ENCODE measurements at places on chromosomes 16 and 17. TPM values are rescaled to one million over a fixed set of nuclear protein-coding genes. Genes with fewer than 3 reads are reported as not detected.

Gene HBQ1
- total RNA-seq, result not detected

Gene RNF222
- total RNA-seq, result not detected

Gene KRT12
- total RNA-seq, result not detected

Gene SNAI3
- total RNA-seq, result not detected

GRCh38 chr17:8609910-8610309, 20.6 kb downstream of the MYH10 start:
- DNase-seq, result no peak

- no peak for DNase-seq
Observed at GRCh38 chr16:17414421-17414820, 56.3 kb downstream of the XYLT1 start.

GRCh38 chr16:51900221-51900780, 646.6 kb downstream of the TOX3 start:
- no peak for DNase-seq

DNA sequence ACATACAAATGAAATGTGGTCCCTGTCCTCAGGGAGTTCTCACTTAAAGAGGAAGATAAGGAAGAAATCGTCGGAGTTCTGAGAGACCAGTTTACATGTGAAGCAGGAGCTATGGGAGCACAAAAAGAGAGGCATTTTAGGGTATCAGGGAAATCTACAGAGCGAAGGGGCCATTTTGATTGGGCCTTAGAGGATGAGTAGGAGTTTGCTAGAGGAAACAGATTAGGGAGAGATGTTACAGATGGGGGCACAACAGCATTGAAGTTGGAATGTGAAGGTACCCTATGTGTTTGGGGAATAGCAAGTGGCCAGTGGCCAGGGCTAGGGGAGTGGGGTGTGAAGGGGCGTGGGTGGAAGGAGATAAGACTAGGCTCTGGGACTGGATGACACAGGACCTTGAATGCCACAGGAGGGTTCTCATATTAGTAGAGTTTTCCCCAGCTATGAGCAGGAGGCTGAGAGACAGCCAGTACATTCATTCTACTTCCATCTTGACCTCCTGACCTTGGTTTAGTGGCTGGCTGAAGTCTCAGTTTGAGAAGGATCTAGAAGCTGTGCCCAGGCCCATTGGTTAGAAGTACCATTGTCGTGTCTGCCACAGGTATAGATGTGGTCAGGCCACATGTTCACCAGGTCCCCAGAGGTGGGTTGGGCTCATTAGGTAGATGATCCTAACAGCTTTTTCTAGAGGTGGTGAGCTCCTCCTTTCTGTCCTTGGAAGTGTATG, 34.8 kb downstream of the CPNE2 start:
- peak; percentile 15 for DNase-seq

DNA sequence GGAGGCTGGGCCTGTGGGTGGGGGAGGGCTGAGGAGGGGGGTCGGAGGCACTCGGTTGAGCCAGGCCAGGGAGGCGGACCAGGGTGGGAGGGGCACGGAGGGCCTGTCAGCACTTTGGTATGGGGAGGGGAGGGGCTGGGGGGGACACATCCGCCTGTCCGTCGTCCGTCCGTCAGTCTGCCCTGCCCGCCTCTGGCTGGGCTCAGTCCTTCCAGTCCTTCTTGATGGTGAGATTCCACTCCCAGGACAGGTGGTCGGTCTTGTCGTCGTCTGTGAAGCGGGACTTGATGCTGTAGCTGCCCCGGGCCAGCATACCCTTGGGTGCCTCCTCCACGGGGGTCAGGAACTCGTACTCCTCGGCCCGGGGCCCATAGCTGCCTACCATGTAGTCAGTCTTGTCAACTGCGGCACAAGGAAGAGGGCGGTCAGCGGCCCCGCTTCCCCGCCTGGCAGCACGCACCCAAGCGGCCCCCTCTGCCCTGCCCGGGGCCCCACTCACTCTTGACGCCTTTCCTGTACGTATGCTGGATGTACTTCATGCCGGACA, 2.4 kb downstream of the ARHGDIA start:
- DNase-seq, result peak; percentile 82

DNA sequence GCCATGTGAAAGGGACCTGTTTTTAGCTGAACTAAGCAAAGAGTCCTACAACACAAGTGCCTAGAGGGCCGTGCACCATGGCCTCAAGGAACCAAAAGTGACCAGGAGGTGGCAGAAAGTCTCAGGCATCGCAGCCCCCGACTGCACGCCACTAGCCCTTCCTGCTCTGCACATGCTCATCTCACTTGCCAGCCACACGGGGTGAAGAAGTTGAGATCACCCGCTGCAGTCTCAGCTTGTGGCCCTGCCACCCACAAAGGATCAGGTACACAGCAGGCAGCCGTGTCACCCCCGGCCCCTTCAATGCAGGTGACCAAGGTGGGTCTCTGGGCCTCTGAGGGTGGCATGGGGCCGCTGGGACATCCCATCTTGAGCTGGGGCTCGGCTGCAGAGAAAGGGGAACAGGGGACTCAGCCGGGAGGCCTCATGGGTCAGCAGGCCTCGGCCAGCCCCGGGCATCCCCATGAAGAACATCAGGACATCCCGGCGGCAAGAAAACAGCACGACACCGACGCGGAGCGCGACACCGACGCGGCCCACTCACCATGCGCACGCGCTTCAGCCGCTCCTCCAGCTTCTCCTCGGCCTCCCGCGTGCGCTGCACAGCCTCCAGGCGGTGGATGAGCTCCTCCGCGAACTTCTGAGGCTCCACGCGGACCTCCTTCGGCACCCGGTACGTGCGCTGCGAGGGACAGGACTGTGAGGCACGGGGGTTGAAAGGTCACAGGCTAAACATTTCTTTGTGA, 21.0 kb downstream of the PDIA2 start:
- no peak for DNase-seq

- DNase-seq, result no peak
Observed at GRCh38 chr17:526425-526824, 173.8 kb upstream of the RPH3AL start.

DNA sequence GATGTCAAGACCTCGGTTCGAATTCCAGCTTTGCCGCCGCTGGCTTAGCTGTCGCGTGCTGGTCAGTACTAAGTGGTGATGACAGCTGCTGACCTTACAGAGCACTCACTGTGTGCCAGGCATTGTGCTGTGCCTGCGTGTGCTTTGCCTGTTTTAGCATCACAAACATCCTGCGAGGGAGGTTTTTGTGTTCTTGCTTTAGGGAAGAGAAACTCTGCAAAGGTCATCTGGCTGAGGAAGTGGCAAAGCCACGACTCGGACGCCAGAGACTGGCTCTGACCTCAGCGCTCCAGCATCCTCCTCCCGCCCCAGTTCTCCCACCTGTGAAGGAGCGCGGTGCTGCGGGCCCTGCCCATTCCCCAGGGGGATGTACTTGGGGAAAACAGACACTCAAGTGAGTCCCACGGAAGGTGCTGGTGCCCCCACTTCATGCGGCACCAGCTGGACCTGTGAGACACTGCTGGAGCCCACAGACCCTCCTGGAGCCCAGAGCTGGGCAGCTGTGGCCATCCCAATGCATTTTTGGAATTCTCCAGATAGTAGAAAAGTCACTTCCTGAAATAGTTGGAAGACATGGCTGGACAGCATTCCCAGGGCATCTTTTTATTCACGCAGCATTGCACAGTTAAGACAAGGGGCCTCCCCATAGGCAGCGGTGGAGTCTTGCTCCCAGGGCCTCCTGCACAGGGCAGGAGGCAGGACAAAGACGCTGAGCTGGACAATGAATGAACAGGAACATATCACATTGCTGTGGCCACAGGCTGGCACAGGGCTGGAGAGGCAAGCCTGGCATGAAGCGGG, 20.0 kb upstream of the HERPUD1 start:
- no peak for DNase-seq

DNA sequence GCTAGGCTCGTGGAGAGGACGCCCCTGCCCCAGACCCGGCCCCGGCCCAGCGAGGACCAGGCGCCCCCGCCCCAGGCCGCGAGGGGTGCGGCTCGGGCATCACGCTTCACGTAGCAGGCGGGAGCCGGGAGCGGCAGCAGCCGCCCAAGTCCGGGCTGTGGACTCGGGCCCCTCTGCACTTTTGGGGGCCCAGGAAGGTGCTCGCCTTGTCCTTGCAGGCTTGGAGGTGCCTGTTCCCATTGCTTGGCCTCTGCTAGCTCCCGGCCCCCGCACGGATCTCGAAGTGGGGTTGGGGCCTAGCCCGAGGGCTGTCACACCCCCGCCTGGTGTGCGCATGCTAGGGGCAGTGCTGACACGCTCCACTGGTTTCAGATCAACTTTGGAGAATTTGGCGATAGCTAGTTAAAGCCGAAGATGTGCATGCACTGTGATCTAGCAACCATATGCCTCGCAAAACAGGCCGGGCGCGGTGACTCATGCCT, 55.7 kb downstream of the WSB1 start:
- no peak for DNase-seq

GRCh38 chr17:43880420-43880991, 26.8 kb downstream of the MPP2 start:
- no peak for DNase-seq

GRCh38 chr17:64739316-64740058, 77.4 kb upstream of the SMURF2 start:
- peak; percentile 72 for DNase-seq

- DNase-seq, result no peak
Observed at GRCh38 chr17:55492781-55493341, 18.4 kb downstream of the SMIM36 start.

DNA sequence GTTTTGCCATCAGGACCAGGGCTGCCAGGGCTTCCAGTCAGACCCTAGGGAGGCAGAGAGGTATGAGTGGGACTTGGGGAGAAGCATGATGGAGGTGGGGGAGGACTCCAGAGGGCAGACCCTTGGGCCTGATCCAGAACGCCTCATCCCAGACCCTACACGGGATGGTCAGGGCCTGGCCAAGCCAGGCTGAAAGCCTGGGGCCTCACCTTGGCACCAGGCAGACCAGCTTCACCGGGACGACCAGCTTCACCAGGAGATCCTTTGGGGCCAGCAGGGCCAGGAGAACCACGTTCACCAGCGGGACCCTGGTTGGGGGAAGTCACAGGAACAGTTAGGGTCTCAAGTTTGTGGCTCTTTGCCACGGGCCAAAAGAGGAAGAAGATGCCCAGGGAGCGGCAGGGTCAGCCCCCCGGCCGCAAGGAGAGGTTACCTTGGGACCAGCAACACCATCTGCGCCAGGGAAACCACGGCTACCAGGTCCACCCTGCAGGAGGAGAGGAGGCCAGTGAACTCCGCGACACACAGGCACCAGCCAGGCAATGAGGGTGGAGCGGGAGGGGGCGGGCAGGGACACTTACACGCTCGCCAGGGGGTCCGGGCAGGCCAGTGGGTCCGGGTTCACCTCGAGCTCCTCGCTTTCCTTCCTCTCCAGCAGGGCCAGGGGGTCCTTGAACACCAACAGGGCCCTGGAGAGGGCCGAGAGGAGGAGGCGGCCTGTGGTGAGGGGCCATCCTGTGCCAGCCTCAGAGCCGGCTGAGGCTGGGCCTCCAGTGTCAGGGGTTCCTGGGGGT, 7.1 kb downstream of the COL1A1 start:
- peak; percentile 15 for DNase-seq

DNA sequence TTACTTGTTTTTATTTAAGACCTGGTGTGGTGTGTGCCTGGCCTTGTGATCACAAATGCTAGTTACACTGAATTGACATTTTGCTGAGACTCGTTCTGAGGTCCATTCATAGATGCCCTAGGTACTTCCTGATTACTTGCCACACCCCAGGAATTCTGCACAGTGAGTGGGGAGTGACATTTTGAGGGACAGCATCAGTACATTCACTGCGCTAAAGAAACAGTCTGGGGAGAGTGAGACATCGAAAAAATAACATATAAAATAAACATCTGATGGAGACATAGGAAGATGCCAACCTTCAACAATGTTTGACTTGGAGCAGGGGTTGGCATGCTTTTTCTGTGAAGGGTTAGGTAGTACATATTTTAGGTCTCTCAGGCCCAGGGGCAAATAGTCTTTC, 30.4 kb downstream of the ABCC1 start:
- no peak for DNase-seq

- DNase-seq, result no peak
Observed at GRCh38 chr17:2980211-2980903, 83.0 kb downstream of the OR1D5 start.

DNA sequence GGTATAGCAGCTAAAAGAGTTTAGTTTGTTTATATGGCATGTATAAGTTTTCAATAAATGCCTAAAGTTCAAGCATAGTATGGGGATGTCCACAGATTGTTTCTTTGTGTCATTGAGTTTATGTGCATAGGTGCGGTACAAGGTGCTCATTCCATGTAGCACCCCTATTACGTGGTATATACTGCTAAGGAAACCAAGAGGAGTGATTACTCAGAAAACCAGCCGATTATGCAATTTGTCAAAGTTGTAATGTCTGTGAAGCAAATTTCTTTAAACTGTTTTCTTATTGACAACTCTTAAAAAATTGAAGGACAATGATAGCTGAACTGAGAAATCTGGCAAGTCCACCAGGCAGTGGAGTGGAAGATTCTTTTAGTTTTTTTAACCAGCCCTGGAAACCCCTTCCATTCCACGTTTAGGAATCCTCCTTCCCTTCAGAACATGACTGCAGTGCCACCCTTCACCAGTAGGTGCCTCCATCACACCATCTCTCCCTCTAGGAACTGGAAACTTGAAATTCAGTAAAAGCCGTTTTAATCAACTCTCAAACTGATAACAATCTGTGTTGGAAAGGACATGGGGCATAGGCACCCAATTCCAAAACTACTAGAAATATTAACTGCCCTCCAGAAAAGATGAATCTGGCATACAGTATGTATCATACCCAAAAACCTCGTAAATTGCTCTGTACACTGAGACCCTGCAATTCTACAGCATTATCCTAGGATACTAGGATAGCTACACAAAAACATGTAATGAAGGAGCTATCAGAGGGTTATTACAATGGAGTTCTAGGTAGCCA, 43.5 kb downstream of the REXO5 start:
- DNase-seq, result peak; percentile 61

GRCh38 chr16:27706156-27706865, 156.4 kb downstream of the KATNIP start:
- DNase-seq, result no peak

DNA sequence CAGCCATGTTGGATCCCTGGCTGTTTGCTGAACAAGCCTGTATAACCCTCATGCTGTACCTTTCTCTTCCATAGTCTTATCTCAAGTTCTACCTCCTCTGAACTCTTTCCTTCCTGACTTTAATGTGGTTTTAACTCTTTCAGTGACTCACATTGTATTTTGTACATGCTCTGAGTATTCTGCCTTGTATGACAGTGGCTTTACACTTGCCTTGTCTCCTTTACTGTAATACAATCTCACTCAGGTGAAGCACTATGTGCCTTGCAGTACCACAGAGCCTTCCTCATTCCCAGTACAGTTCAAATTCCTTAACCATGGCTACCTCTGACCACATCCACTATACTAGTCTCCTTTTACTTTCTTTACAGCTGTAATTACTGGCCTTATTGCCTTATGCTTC, 14.1 kb downstream of the PSMD11 start:
- no peak for DNase-seq

DNA sequence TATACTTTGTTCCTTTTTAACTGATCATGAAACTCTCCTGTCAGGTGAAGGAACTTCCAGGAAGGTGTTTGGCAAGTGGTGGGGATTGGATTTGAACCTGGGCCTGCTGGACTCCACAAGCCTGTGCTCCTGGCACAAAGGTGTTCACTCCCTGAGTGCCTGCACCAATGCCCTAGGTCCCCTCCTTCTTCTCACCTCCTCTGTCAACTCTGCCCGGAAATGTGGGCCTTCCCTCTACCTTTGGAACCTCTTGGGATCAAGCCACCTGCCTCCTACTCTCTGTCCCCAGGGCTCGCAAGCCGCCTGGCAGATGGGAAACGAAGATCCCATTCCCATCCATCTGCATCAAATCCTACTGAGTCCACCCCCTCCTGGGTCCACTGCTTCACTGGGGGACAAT, 40.0 kb downstream of the RTN4RL1 start:
- DNase-seq, result no peak
